NCI-H2227 treated with DMSO at 0.1 percent for 48 hours (cell line): ENCODE measurements at places on chromosomes 7 and 10.

DNA sequence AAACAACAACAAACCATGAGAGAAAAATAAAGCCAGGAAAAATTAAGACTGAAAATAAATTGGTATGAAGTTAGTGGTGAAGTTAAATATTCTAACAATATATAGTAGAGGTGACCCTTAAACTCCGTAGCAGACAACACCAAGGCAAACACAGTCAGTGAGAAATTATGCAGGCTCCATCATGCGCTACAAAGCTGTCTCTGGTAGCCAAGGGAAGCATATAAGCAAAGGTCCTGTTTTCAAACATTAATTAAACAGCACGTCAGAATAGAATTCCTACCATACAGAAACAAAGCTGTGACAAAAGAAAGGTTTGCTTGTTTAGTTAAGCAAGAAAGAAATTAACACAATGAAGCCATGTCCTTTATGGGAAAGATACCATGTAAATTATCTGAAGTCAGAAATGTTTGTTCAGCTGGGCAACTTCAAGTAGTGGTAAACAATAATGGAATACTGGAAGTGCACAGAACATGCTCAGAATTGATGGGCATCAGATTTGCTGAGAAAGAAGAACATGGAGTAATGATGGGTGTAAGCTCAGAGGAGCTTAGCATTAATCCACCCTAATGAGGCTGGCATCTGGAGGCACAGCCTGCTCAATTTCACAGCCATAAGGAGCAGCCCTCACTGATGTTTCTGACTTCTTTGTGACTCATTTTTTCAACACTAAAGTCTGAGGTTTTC, 75.7 kb downstream of the IGF2BP3 start:
- DNase-seq = no peak

DNA sequence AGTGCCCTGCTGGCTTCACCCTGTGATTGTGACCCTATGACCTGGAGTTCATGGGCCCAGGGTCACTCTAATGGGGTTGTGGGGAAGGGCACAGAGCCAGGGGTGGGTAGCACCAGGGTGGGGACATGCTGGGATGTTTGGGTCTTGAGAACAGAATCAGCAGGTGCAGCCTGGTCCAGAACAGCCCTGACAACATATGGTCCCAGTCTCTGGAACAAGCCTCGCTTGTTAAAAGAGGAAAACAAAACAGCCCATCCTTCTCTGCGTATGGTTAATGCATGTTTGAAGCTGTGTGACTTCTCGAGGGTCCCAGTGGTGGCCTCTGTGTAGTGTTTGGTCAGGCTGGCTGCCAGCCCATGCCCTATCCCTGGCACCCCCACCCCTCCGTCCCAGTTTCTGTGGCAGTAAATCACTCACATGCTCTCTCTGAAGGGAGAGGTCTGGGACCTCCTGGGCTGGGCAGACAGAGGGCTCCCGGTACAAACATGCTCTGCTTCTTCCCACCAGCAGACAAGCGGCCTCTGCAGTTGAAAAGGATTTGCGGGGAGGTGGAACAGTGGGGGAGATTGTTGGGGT, 79.4 kb downstream of the FAM241B start:
- no peak for DNase-seq

GRCh38 chr7:144438759-144439158, 35.3 kb upstream of the NOBOX start:
- DNase-seq = no peak

- no peak for DNase-seq
Measured at GRCh38 chr10:90937645-90938258, 16.9 kb upstream of the ANKRD1 start.

- no peak for DNase-seq
Measured at GRCh38 chr7:17274551-17275245, 23.8 kb upstream of the AHR start.
